IMR-90 (cell line): ENCODE measurements at places on chromosomes 2 and 18. TPM values are rescaled to one million over a fixed set of nuclear protein-coding genes. Genes with fewer than 3 reads are reported as not detected.
A peak's percentile ranks its signal among the peaks of the same experiment; 100 is the strongest.

Gene SOX11
- total RNA-seq, result 2.2 and 4.7 TPM in 2 replicates

- DNase-seq, result no peak
Measured at GRCh38 chr2:10265329-10266132, 37.2 kb upstream of the HPCAL1 start.

GRCh38 chr2:127177617-127178263 lies 42.4 kb downstream of the CYP27C1 start:
- no peak for DNase-seq

DNA sequence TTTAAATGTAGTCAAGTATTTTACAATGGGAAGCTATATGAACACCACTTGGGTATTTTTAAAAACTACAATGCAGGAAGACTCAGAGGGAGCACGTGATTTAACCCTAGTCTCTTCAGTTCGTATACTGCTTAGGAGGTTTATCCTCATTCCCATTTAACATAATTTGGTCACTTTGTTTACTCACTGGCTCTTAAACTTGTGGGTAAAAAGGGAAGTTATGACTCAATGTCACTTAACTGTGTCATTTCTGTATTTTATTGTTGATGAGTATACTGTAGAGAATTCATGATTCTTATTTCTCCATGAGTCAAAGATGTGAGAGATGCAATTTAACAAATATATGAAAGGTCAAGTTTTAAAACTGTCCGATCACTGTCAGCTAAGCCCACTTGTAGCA lies 48.2 kb downstream of the SLC66A3 start:
- peak; percentile 69 for DNase-seq
